ENCODE measurements at places on chromosomes 4 and X.

GRCh38 chr4:70269674-70270073 is 27.3 kb downstream of the CSN3 start:
- DNase-seq, result no peak

- DNase-seq, result no peak
These were observed 271.0 kb downstream of the AFF2 start for GRCh38 chrX:148771440-148771839.

DNA sequence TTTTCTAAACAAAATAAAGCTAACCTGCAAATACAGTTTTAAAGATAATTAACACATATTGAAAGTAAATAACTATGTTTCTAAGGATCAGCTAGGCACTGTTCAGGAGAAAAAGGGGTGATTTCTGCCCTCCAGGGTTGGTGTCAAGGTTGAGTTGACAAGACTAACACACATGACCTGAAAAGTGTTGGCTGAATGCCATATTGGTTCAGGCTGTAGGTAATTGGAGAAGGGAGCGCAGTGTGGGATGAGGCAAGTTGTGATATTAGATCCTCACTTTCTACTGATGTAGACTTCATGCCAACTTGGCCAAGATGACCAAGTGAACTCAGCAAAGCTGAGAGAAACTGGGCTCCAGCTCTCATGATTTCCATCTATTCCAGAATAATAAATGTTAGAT is 42.2 kb downstream of the PPM1K start:
- no peak for DNase-seq

GRCh38 chr4:64001229-64001898 is 407.9 kb downstream of the TECRL start:
- DNase-seq, result no peak

GRCh38 chr4:92090887-92091286 is 212.9 kb upstream of the GRID2 start:
- DNase-seq, result no peak

GRCh38 chr4:73593631-73594241 is 26.5 kb downstream of the RASSF6 start:
- no peak for DNase-seq
